ENCODE measurements at places on chromosomes 3 and 15. TPM values are rescaled to one million over a fixed set of nuclear protein-coding genes. Genes with fewer than 3 reads are reported as not detected.

DNA sequence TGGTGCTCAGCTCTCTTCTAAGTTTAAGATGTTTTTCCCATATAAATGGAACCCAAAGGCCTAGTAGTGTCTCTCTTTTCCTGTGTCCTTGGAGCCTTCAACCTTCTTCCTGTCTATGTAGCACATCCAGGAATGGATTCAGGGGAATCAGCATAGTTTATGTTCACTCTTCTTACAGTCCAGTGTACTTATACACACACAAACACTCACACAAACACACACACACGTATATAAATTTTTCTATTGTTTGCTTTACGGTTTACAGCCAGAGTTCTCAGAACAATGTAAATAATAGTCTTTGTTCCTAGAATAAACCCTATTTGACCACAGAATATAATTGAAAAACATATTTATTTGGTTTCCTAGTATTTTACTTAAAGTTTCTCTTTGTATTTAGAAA, 36.9 kb downstream of the STAC start:
- DNase-seq = no peak

- DNase-seq = no peak
These were observed 10.1 kb upstream of the STIMATE start for GRCh38 chr3:52907497-52907896.

LINGO1 gene
- not detected for total RNA-seq

- no peak for DNase-seq
These were observed 2.8 kb upstream of the DNAH1 start for GRCh38 chr3:52313188-52313773.

DNA sequence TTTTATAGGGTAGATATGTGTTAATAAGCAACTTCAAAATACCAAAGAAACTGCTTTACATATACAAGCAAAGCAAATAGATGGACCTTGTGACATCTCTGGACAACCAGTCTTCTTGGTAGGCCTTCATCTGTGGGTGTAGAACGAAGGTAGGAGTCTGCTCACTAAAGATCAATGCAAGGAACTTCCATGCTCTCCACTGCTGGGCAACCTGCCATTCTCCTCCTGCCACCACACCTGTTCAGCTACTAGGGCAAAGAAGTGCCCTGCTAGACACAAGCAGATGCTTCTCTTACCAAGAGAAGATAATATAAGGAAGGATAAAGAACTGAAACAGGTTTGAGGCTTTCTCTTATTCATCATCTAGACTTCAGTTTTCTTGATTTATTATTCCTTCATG, 12.6 kb downstream of the PPARG start:
- no peak for DNase-seq

GRCh38 chr3:8301977-8302735, 199.5 kb upstream of the LMCD1 start:
- peak; percentile 75 for DNase-seq

- peak; percentile 96 for DNase-seq
These were observed 148.6 kb upstream of the NR2F2 start for GRCh38 chr15:96181873-96182301.

DNA sequence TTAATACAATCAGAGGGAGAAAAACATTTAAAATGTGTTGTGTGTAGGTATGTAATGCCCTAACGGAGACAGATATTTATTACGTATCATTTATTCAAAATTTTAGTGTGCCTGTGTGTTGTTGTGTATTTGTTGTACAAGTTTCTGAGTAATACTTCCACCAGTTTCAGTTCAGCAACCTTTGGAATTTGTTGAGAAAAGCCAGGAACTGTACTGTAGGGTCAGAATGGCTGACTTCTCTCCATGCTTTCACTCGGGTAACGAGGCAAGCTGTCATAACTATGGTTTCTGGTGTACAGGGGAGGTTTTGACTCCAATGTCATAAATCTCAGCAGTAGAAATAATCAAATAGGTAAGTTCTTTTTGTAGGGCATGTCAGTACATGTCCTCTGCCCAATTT, 23.8 kb upstream of the CNTN6 start:
- DNase-seq = no peak

NR2E3 gene
- total RNA-seq = 0.63 TPM

PLA2G4D gene
- total RNA-seq = not detected

DNA sequence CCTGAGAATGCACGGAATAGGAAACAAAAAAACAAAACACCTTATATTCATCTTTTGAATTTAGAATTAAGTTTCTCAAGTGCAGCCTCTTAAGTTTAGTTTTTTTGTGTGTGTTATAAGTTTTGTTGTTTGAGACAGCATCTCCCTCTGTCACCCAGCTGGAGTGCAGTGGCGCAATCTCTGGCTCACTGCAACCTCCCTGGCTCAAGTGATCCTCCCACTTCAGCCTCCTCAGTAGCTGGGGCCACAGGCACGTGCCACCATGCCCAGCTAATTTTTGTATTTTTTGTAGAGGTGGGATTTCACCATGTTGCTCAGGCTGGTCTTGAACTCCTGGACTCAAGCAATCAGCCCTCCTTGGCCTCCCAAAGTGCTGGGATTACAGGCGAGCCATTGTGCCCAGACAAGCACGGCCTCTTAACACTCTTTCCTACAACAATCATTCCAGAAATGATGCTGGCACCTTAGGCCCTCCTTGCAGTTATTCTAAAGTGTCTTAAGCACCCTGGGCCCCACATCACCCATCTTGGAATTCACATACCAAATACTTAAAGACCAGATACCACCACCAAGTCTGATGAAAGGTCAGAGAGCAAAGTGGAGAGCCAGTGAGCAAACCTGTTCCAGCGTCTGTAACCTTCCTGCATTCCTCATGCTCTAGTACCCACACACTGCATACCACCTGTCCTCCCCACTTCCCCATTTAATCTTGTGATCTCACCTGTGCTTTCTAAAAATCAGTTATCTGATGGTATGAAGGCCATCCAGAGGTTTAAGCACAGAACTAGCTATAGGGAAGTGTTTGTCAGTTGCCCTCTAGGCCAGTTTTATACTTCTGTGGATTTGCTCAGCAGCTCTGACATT, 6.9 kb upstream of the SPG11 start:
- DNase-seq = no peak

- DNase-seq = no peak
These were observed 695.0 kb upstream of the GRM7 start for GRCh38 chr3:6165951-6166350.
